ENCODE measurements at places on chromosomes 6 and 20.

GRCh38 chr20:16848061-16848460 is 99.9 kb downstream of the OTOR start:
- no peak overlapping the region for H3K27ac ChIP-seq
- no peaks in the 10 kb centered on the region for H3K27me3 ChIP-seq
- no peaks in the 10 kb centered on the region for H3K36me3 ChIP-seq
- no peaks in the 10 kb centered on the region for H3K4me1 ChIP-seq
- H3K4me3 ChIP-seq: no peak overlapping the region

GRCh38 chr20:52306477-52306876 is 114.9 kb upstream of the ZFP64 start:
- no peaks in the 10 kb centered on the region for H3K27me3 ChIP-seq
- no peak overlapping the region for H3K27ac ChIP-seq

- no peaks in the 10 kb centered on the region for H3K4me1 ChIP-seq
- no peaks in the 10 kb centered on the region for H3K27me3 ChIP-seq
- H3K4me3 ChIP-seq: no peak overlapping the region
- no peak overlapping the region for H3K27ac ChIP-seq
Observed at GRCh38 chr6:54286141-54286540, 22.1 kb upstream of the TINAG start.

DNA sequence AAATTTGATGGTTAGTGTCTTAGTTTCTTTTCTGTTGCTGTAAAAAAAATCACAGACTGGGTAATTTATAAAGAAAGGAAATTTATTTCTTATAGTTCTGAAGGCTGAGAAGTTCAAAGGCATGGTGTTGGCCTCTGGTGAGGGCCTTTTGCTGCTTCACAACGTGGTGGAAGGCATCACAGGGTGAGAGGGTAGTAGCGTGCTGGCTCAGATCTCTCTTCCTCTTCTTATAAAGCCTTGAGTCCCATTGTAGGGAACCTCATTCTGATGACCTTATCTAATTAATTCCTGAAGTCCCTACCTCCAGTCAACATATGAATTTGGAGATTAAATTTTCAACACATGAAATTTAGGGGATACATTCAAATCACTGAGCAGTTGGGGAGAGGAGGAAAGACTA is 62.0 kb downstream of the ARID1B start:
- no peak overlapping the region for H3K4me3 ChIP-seq
- no peaks in the 10 kb centered on the region for H3K4me1 ChIP-seq
- no peaks in the 10 kb centered on the region for H3K27me3 ChIP-seq
- no peaks in the 10 kb centered on the region for H3K36me3 ChIP-seq
- DNase-seq: no peak

- no peak overlapping the region for H3K27ac ChIP-seq
- H3K36me3 ChIP-seq: no peaks in the 10 kb centered on the region
Observed at GRCh38 chr20:53981752-53982437, 88.5 kb downstream of the BCAS1 start.

GRCh38 chr6:130093546-130093945 is 75.2 kb downstream of the L3MBTL3 start:
- H3K27ac ChIP-seq: no peak overlapping the region
- no peak for DNase-seq
- H3K4me3 ChIP-seq: no peak overlapping the region
- no peaks in the 10 kb centered on the region for H3K27me3 ChIP-seq

DNA sequence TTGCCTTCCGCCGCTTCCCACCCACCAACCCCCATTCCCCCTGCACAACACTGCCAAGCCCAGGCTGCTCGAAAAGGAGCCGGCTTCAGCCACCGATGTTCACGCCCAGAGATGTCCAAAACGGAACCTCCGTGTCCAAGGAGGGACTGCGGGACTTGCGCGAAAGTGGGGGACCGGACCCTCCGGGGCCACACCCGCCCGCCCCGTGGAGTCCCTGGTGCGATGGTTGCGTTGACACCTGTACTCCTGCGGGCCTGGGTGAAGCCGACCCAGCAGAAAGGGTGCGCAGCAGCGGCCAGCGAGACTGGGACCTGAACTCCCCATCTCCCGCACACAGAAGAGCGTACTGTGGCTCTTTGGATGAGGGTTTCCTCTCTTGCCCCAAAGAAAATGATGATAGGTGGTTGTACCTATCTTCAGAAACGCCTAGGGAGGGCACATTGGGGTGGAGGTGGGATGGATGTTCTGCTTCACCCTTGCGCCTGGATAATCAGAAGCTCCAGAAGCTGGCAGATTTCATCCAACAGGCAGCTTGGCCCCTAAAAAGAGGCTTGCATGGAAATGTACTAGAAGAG is 1.9 kb upstream of the VGLL2 start:
- H3K27ac ChIP-seq: no peak overlapping the region
- no peaks in the 10 kb centered on the region for H3K36me3 ChIP-seq
- no peak overlapping the region for H3K4me3 ChIP-seq
- DNase-seq: no peak

- no peaks in the 10 kb centered on the region for H3K27me3 ChIP-seq
- no peak overlapping the region for H3K4me3 ChIP-seq
- no peaks in the 10 kb centered on the region for H3K36me3 ChIP-seq
- no peak for DNase-seq
Observed at GRCh38 chr6:141728330-141728729, 404.4 kb upstream of the GJE1 start.

DNA sequence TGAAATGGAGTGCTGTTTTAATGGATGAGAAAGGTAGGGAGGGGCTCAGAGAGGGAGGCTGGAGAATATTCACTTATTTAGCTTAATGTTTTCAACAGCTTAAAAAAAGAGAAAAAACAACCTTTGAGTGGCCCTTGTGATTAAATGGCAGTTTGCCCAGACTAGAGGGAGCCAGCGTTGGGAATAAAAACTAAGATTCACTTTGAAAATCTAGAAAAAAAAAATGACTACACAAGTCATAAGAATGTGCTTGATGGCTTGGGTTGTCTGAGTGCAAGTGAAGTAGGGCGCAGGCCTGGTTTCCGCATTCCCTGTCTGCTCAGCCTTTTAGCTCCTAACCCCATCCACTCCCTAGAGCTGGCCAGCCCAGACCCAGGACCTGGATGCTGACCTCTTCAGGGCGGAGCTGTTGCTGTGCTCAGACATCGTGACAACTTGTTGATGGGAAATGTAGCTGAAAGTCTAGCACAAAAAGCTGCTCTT is 28.9 kb downstream of the UTRN start:
- no peak overlapping the region for H3K27ac ChIP-seq
- no peak overlapping the region for H3K4me3 ChIP-seq
- DNase-seq: no peak
- H3K27me3 ChIP-seq: no peaks in the 10 kb centered on the region

- H3K27me3 ChIP-seq: no peaks in the 10 kb centered on the region
- no peak overlapping the region for H3K4me3 ChIP-seq
- H3K27ac ChIP-seq: no peak overlapping the region
- no peaks in the 10 kb centered on the region for H3K4me1 ChIP-seq
- no peak for DNase-seq
Observed at GRCh38 chr6:46468403-46469010, 22.7 kb downstream of the RCAN2 start.

DNA sequence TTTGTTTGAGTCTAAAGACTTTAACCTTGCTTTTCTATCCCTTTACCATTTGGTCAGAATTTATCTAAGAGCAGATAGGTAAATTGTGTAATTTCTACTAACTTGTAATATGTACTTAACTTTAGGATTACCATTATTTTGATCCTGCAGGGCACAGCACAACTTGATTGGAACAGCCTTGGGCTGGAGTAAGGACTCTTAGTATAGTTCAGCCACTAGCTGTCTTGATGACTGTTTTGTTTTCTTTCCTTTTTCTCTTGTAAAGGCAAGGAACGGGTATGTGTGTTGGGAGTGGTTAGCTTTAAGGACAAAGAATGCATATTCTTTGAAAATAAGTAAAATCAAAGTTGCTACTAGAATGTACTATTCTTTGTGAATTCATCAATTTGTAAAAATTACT is 203.2 kb downstream of the ZFAND3 start:
- no peaks in the 10 kb centered on the region for H3K4me1 ChIP-seq
- no peak for DNase-seq
- no peak overlapping the region for H3K4me3 ChIP-seq
- H3K36me3 ChIP-seq: no peaks in the 10 kb centered on the region
